Thymus (tissue), 14 donors: ENCODE measurements at places on chromosomes 5 and 9.

DNA sequence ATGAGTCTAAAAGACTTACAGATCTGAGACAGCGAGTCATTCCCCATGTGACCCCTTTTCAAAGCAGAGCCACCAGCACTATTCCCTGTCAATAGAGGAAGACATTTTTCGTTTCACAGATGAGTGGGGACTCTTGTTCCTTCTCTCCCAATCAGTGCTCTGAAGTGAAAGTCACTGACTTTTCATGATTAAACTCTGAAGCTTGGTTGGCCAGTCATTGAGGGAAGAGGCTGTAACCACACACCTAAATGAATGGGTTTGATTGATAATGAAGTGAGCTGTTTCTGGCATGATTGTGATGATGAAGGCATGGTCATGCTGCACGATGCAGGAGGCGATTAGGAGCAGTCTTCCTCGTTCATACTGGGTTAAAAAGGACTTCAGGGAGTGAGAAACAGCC lies 171.9 kb downstream of the ZNF462 start:
- no peak overlapping the region for H3K27ac ChIP-seq
- no peak for DNase-seq
- peaks cover 20% of the 10 kb centered on the region for H3K4me1 ChIP-seq
- H3K36me3 ChIP-seq: no peaks in the 10 kb centered on the region
- H3K27me3 ChIP-seq: no peaks in the 10 kb centered on the region

DNA sequence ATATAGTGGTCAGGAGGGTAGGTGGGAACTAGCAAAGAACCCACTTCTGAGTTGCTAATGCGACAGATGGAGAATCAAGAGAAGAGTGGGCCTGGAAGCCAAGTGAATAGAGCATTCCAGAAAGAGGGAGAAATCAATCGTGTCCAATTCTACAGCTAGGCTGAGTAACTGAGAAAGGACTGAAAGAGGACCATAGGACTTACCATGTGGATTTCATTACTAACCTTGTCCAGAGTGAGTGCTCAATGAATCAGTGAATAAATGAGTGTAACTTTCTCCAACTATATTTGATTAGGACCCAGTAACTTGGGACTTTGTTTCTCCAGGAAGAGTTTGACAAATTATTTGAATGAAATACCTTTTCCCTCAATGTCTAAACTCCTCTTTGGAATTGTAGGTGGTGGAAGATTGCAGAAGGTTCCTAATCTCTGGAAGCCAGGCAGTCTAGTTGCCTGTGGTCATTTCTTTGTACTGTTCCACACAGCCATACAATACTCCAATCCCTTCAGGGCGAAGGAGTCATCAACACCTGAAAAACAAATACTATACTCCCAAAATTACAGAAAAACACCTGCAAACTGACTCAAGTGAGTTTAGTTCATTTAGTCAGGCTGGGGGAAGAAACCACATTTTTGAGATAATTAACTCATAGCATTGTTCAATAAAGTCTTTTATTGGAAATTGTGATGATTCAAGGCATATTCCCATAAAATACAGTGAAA lies 2.6 kb upstream of the F2RL1 start:
- peaks cover 13% of the 10 kb centered on the region for H3K4me1 ChIP-seq
- no peak overlapping the region for H3K27ac ChIP-seq
- no peak overlapping the region for H3K4me3 ChIP-seq
- DNase-seq: no peak
- no peaks in the 10 kb centered on the region for H3K36me3 ChIP-seq
- peaks cover 36% of the 10 kb centered on the region for H3K27me3 ChIP-seq

- peaks cover 6% of the 10 kb centered on the region for H3K27me3 ChIP-seq
- H3K27ac ChIP-seq: no peak overlapping the region
- DNase-seq: no peak
- H3K4me3 ChIP-seq: no peak overlapping the region
Measured at GRCh38 chr9:130213911-130214761, 41.9 kb downstream of the NCS1 start.

- no peak for DNase-seq
- no peak overlapping the region for H3K27ac ChIP-seq
- no peak overlapping the region for H3K4me3 ChIP-seq
- no peaks in the 10 kb centered on the region for H3K36me3 ChIP-seq
- no peaks in the 10 kb centered on the region for H3K27me3 ChIP-seq
- no peaks in the 10 kb centered on the region for H3K4me1 ChIP-seq
Measured at GRCh38 chr5:37859805-37860204, 20.0 kb upstream of the GDNF start.

- no peaks in the 10 kb centered on the region for H3K27me3 ChIP-seq
- H3K36me3 ChIP-seq: no peaks in the 10 kb centered on the region
- H3K4me3 ChIP-seq: no peak overlapping the region
- no peaks in the 10 kb centered on the region for H3K4me1 ChIP-seq
- H3K27ac ChIP-seq: no peak overlapping the region
Measured at GRCh38 chr5:123297198-123297831, 125.9 kb downstream of the CEP120 start.

- no peaks in the 10 kb centered on the region for H3K4me1 ChIP-seq
- no peaks in the 10 kb centered on the region for H3K36me3 ChIP-seq
- DNase-seq: no peak
- peaks cover 54% of the 10 kb centered on the region for H3K27me3 ChIP-seq
- H3K27ac ChIP-seq: no peak overlapping the region
Measured at GRCh38 chr5:179342577-179342976, 2.7 kb downstream of the ADAMTS2 start.

DNA sequence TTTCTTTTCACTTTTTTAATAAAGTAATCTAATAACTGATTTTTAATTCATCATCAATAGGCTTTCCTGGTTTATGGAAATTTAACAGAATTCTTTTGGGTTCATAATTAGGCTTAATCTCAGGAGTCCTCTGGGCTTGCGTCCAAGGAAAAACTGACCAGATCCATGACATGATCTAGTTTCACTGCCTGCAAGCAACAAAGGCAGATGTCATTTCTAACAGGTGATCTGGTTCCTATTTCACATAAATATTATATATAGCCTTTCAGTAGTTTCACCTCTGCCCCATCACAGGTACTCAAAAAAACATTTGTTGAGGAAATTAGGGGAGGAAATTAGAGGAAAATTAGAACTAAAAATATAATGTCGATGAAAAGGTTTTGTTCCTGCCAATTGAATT lies 126.4 kb downstream of the FBXL17 start:
- no peak overlapping the region for H3K4me3 ChIP-seq
- H3K36me3 ChIP-seq: no peaks in the 10 kb centered on the region
- no peak overlapping the region for H3K27ac ChIP-seq
- H3K27me3 ChIP-seq: no peaks in the 10 kb centered on the region

- DNase-seq: no peak
- no peaks in the 10 kb centered on the region for H3K36me3 ChIP-seq
- H3K4me3 ChIP-seq: no peak overlapping the region
Measured at GRCh38 chr5:53041071-53041692, 52.0 kb downstream of the ITGA2 start.

DNA sequence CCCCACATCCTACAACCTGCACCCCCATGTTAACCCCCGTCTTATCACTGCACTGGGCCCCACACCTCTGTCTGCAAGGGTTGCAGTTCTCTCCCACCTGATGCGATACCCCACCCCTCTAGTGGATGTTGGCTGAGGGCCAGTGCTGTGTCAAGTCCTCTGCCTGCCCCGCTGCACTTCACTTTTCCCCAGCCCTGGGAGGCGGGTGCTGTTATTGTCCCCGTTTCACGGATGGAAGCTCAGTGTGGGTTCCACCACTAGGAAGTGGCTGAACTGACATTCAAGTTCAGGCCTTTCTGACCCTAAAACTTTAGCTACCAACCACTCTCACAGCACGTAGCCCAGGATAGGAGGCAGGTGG lies 3.5 kb downstream of the SNCB start:
- peaks cover 41% of the 10 kb centered on the region for H3K27me3 ChIP-seq
- no peak for DNase-seq
- H3K4me1 ChIP-seq: no peaks in the 10 kb centered on the region
- no peaks in the 10 kb centered on the region for H3K36me3 ChIP-seq
- H3K27ac ChIP-seq: no peak overlapping the region

DNA sequence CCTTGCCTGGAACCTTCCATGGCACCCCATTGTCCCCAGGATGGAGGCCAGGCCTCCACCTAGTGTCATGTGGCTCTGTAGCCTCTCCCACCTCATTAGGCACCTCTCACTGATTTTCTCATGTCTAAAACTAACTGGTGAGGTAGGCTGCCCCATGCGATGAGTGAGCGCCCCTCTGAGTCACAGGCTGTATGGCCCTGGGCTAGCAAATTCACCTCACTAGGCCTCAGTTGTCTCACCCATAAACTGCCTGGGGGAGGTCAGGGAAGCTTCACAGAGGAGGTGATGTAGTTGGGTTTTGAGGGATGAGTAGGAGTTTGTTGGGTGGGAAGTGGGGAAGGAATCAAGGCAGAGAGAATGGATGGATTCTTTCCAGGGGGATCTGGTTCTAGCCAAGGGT lies 8.8 kb downstream of the RXRA start:
- no peaks in the 10 kb centered on the region for H3K4me1 ChIP-seq
- no peak overlapping the region for H3K27ac ChIP-seq
- no peaks in the 10 kb centered on the region for H3K27me3 ChIP-seq
- DNase-seq: no peak
- H3K4me3 ChIP-seq: no peak overlapping the region
